ENCODE measurements at places on chromosomes 11 and 22. TPM values are rescaled to one million over a fixed set of nuclear protein-coding genes. Genes with fewer than 3 reads are reported as not detected.

EIF3M gene
- 447 TPM for total RNA-seq

BBOX1 gene
- total RNA-seq: not detected

ARHGAP8 gene
- 1.3 TPM for total RNA-seq

IGLL1 gene
- not detected for total RNA-seq

GATD1 gene
- total RNA-seq: 7.1 TPM

STT3A gene
- total RNA-seq: 33.5 TPM

CWF19L2 gene
- 28.6 TPM for total RNA-seq

CD6 gene
- total RNA-seq: 1.7 TPM

PATE4 gene
- total RNA-seq: not detected

ADAMTS15 gene
- total RNA-seq: 15.0 TPM

IL10RA gene
- 31.3 TPM for total RNA-seq

TRIM29 gene
- total RNA-seq: 6.4 TPM

VSTM5 gene
- not detected for total RNA-seq

LDHAL6A gene
- total RNA-seq: not detected

SOX6 gene
- total RNA-seq: 8.3 TPM

TESMIN gene
- total RNA-seq: 2.5 TPM

BIRC3 gene
- 7.9 TPM for total RNA-seq

GLYAT gene
- 7.5 TPM for total RNA-seq

PGM2L1 gene
- total RNA-seq: 3.1 TPM

BIK gene
- total RNA-seq: not detected

GLB1L2 gene
- 0.85 TPM for total RNA-seq

CEND1 gene
- not detected for total RNA-seq

PGA3 gene
- total RNA-seq: 45.4 TPM

TIMP3 gene
- 273 TPM for total RNA-seq

GRIA4 gene
- total RNA-seq: not detected

NPTXR gene
- total RNA-seq: 4.9 TPM

MISFA gene
- not detected for total RNA-seq

LMO2 gene
- total RNA-seq: 10.4 TPM

GUCD1 gene
- total RNA-seq: 262 TPM

TMEM151A gene
- total RNA-seq: not detected

CCDC81 gene
- not detected for total RNA-seq

CCDC88B gene
- 18.2 TPM for total RNA-seq

KCNK4 gene
- not detected for total RNA-seq

FBLN1 gene
- 194 TPM for total RNA-seq

OR52J3 gene
- not detected for total RNA-seq

SMIM38 gene
- not detected for total RNA-seq

MEI1 gene
- 10.9 TPM for total RNA-seq

YPEL1 gene
- total RNA-seq: 16.5 TPM

HTR3A gene
- not detected for total RNA-seq

OR51E1 gene
- not detected for total RNA-seq

CENPM gene
- total RNA-seq: not detected

PLAAT4 gene
- total RNA-seq: 16.8 TPM

CDC42BPG gene
- total RNA-seq: 0.38 TPM

NCF4 gene
- 35.2 TPM for total RNA-seq

GANAB gene
- total RNA-seq: 79.4 TPM

OR52A5 gene
- not detected for total RNA-seq

CD3E gene
- total RNA-seq: 0.38 TPM

PRSS23 gene
- 18.9 TPM for total RNA-seq

All from subcutaneous adipose tissue (tissue), 4 donors.